Stimulated activated CD4-positive, alpha-beta T cell treated with anti-CD3 and anti-CD28 coated beads, TNF-alpha, amount 100 ng/mL, for 24 hours (primary cell): ENCODE measurements at places on chromosomes 5 and 9.

GRCh38 chr9:91060520-91061343 is 259.1 kb downstream of the SYK start:
- DNase-seq = no peak

GRCh38 chr9:103458826-103459225 is 463.7 kb downstream of the CYLC2 start:
- no peak for DNase-seq

GRCh38 chr9:133787754-133788025 is 49.5 kb upstream of the SARDH start:
- no peak for DNase-seq

- no peak for DNase-seq
Measured at GRCh38 chr5:17305964-17306725, 88.7 kb downstream of the BASP1 start.

DNA sequence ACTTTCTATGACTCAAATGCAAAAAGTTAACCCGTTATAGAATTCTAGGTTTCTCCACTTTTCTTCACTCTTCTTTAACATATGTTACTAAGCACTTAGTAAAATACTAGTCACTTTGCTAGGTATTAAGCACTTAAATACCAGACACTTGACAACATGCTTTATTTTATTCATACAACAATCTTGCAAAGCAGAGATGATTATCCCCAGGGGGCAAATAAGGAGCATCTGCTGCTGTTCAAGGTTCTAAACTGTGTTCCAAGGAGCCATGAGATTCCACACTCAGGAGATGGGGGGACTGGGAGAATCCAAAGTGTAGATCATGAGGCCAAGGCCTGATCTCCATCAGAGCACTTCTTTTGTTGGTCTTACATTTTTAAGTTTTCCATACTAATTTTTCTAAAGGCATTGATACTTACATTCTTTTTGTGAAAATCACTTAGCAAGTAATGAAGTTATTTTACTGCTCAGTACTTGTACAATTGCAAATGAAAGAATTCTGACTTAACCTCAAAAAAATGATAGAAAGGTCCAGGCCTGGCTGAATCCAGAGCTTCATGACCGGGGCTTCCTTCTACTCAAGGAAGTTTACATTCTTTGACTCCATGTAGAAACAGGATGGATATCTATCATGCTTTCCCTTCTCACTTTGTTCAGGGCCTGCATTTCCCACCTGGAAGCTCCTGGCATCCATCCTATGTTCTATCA is 504.4 kb upstream of the WWC1 start:
- DNase-seq = no peak

- DNase-seq = no peak
Measured at GRCh38 chr9:37466037-37466709, 923 bp upstream of the ZBTB5 start.

- DNase-seq = no peak
Measured at GRCh38 chr9:126689027-126689825, 75.5 kb downstream of the LMX1B start.

GRCh38 chr5:91293131-91293530 is 90.0 kb downstream of the ARRDC3 start:
- no peak for DNase-seq
